ENCODE measurements at places on chromosomes 6 and 20.

- DNase-seq: no peak
Observed at GRCh38 chr6:14533446-14533845, 415.9 kb downstream of the CD83 start.

GRCh38 chr6:88166493-88167351 lies 575 bp upstream of the CNR1 start:
- DNase-seq: no peak

- DNase-seq: no peak
Observed at GRCh38 chr6:34638834-34639736, 57.5 kb downstream of the ILRUN start.

- DNase-seq: no peak
Observed at GRCh38 chr6:134602123-134602522, 284.2 kb upstream of the SGK1 start.

DNA sequence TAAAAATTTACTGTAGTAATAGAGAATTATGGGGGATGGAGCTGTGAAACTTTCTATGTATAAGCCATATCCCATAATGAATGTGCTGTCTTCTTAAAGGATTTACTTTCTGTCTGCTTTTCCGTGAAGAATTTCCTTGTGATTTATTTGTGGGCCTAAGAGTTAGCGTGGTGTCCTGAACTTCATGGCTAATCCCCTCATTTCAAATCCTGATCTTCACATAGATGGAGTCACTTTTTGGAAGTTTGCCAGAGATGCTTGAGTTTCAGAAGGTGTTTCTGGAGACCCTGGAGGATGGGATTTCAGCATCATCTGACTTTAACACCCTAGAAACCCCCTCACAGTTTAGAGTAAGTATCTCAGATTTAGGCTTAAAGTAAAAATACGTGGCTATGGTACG lies 19.4 kb upstream of the CLDN20 start:
- no peak for DNase-seq

- DNase-seq: no peak
Observed at GRCh38 chr6:151075930-151076555, 163.7 kb upstream of the AKAP12 start.

GRCh38 chr6:149393002-149393679 lies 6.9 kb upstream of the SUMO4 start:
- DNase-seq: no peak

GRCh38 chr6:34926655-34927054 lies 37.6 kb downstream of the ANKS1A start:
- no peak for DNase-seq

- DNase-seq: no peak
Observed at GRCh38 chr6:150756173-150756572, 109.3 kb upstream of the MTHFD1L start.

DNA sequence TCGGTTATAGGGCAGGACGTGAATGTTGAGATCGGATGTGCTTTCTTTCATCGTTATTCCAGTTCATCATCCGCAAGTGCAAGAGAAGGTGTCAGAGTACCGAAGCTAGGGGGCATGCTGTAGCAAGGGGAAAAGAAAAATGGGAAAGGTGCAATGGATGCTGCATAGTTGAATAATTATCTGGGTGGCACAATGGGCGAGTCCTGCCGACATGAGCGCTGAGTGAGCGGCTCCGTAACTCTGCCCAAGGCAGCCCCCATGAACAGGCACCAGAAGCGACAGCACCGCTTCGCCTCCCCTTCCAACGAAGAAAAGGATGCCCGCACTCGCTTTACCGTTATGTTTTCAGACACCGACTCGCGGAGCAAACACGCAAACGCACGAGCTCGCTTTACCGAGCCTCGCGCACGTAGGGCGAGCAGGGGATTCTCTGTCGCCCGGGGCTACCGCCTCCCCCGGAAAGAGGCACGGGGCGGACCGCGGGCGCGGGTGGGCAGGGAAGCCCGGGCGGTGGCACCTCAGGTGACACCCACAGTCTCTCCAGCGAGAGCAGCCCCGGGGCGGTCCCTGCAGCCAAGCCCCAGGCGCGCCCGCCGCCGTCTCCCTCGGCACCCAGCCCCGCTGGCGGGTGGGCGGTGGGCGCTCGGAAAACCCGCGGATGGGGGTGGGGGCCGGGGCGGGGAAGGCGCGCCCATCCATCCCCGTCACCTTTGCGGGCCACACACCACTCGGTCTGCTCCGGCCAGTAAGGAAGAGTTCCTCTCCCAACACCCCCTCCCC lies 654 bp downstream of the WASF1 start:
- peak; percentile 86 for DNase-seq

DNA sequence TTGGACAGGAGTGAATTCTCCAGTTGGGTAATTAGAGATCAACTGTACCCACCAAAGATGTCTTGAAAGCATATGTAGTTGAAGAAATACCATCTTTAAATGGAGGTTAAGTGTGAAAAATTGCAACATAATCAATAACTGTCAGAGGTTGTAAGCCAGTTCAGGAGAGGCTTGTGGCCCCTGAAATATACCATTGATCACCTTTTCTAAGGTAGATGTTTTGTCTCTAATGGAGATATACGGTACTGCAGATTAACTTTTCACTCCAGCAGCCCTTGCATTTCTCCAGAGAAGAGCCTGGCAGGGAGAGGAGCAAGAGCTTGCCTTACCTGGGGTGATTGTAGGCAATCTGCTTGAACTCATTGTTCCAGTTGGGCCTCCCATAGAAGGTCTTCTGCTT lies 48.8 kb downstream of the NOX3 start:
- DNase-seq: no peak

All from activated effector memory CD4-positive, alpha-beta T cell treated with anti-CD3 and anti-CD28 coated beads, Interleukin-2, amount 50 U/mL, for 16 hours (primary cell).